Activated gamma-delta T cell treated with anti-CD3 and anti-CD28 coated beads, Interleukin-2, amount 50 U/mL, for 16 hours (primary cell): ENCODE measurements at places on chromosomes 11 and 22.
A peak's percentile ranks its signal among the peaks of the same experiment; 100 is the strongest.

DNA sequence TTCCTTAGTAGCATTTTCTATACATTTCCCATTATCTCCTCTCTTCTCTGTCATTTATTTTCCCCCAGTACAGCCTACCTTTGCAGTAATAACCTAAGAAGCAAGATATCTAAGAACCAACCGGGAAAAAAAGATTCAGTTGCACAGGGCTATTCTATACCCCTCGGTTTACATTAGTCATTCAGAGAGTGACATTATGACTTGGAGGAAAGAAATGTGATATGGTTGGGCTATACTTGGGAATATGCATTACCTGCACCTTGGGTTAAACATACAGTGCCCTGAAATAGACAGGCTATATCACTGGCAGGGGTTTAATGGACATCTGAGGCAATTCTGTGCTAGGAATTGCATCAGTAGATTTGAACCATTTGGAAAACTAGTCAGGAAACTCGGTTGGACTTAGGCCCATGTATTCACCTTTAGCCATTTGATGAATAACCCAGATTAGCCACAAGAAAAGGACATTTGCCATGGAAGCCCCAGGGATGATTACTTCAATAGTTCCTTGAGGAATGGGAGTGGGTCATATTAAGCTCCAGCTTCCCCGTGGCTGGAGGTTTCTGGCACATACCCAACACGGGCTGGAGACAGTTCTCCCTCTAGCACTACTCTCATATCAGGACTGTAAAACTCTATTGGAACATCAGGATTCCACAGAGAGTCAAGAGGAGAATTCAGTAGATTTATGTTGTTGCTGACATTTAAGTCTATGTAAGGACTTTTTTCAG is 973.2 kb downstream of the NTM start:
- DNase-seq, result no peak

- DNase-seq, result no peak
These were observed 508.2 kb downstream of the METTL15 start for GRCh38 chr11:28616160-28616965.

DNA sequence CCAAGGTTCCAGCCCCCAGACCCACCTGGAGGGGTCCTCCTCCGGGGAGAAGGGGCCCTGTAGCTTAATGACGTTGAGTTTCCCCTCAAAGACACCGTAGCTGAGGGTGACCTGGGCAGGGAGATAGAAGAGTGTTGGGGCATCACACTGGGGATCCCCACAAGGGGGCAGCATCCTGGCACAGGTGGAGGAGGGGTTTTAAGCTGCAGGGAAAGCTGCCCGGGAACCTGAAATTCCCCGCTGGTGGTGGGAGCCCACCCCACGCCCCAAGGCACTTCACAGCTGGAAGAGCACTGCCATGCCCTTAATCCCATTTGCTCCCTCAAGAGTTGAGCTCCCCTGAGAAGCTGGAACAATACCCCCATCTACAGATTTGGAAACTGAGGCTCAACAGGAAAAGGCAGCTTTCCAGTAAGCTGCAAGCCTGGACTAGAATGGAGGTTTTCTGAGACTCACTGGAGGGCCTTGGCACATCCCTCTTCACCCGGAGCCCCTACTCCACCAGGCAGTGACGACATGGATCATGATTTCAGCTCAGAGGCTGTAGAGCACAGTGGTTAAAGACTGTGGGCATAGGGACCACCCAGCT is 13.7 kb downstream of the MFNG start:
- DNase-seq, result no peak

DNA sequence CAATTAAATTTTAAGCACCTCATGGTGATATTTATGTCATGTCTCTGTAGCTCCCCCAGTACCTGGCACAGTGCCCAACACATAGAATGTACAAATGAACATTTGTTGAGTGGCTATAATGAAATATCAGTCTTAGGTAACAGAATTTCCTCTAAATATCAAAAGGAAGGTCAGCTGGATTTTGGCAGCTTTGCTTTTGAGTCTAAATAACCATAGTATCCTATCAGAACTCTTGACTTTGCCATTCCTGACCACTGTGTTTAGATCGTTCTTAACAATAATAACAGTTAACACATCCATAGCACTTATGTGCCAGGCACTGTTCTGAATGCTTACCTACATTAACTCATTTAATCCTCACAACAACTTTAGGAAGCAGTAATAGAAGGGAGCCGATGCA is 26.6 kb downstream of the TMEM123 start:
- no peak for DNase-seq

GRCh38 chr11:10498426-10499250 is 42.3 kb downstream of the RNF141 start:
- no peak for DNase-seq

- DNase-seq, result no peak
These were observed 6.5 kb downstream of the PTPMT1 start for GRCh38 chr11:47571895-47572294.

- DNase-seq, result no peak
These were observed 92.3 kb downstream of the SCN3B start for GRCh38 chr11:123562158-123562557.

DNA sequence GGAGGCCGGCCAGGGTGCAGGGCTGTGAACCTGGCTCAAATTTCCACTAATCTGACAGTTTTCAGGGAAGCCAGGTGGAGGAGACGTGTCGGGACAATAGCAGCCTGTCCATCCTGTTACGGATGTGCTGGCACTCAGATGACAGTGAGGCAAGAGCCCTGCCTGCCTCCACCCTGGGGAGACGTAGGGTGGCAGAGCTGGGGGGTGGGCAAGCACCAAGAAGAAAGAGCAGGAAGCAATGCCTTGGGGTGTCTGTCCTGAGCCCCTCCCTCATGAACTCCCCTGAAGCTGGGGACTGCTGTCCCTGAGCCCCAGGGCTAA is 10.0 kb upstream of the TRIM29 start:
- no peak for DNase-seq

DNA sequence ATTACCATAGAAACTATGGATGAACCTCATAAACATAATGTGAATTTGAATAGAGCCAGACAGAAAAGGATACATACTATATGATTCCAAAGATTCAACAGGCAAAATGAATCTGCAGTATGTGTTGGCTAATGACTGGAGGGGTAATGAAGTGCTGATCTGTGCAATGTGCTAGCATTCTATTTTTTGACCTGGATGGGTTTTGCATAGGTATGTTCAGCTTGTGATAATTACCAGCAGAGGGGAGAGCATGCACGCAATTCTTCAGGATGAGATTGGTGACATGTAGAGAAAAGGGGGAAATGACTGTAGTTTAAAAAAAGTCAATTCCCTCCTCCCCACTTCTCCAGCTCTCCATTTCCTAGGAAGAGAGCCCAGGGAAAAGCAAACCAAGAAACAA is 618 bp upstream of the CCDC81 start:
- no peak for DNase-seq

DNA sequence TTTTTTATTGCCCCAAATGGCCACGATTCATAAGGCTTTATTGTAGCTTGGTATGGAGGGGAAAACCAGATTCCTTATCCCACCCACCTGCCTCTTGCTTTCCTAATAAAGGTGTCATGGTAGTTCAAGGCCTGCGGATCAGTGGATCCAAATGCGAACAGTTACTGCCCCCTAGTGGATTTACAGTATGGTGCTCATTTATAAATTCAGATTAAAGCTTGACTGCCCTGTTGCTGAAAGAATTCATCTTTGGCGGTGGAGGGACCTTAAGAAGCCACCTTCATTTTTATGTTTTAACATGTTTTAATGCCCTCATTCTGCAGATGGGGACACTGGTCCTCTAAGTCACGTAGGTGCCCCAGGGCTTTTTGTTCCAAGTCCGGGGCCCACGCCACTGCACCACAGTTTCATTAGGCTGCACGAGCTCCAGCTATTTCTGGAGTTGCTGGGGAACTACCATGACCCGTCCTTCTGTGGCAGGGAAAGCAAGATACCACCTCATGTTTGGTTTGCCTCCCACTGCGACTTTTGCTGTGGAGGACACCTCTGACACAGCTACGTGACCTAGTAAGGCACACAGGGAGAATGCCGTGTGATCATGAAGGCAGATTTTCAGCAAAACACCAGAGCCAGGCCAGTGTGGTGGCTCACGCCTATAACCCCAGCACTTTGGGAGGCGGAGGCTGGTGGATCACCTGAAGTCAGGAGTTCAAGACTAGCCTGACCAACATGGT is 15.6 kb upstream of the INCENP start:
- no peak for DNase-seq

GRCh38 chr11:9851366-9851765 is 187.5 kb downstream of the SWAP70 start:
- no peak for DNase-seq

DNA sequence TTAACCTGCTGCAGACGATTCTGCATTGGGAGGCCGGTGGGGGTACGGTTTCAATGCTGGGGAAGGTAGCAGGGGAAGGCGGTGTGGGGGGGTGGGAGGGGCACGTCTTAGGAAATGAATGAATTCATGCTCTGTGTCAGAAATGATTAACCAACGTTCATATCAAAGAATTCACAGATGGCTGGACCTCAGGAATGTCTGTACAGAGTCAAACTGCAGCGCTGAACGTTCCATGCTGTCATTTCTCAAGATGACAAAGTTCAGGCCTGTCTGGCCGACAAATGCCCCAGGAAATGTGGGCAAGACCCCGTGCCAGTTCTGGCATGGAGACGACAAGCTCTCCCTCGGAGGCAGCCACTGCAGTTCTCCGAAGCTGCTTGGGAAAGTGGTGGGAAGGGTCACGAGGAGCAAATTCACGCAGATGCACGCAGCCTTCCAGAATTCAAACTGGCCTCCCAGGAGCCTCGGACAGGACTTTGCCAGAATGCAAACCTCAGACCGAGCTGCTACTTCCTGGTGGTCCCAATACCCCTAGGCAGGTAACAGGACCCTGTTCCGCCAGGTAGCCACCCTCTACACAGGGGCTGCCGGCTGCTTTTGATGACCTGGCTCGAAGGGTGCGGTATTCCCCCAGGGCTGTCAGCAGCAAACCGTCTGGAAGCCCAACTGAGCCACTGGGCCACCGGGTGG is 81.5 kb downstream of the TRMU start:
- DNase-seq, result no peak

GRCh38 chr11:3194016-3194816 is 24.4 kb downstream of the MRGPRG start:
- no peak for DNase-seq

DNA sequence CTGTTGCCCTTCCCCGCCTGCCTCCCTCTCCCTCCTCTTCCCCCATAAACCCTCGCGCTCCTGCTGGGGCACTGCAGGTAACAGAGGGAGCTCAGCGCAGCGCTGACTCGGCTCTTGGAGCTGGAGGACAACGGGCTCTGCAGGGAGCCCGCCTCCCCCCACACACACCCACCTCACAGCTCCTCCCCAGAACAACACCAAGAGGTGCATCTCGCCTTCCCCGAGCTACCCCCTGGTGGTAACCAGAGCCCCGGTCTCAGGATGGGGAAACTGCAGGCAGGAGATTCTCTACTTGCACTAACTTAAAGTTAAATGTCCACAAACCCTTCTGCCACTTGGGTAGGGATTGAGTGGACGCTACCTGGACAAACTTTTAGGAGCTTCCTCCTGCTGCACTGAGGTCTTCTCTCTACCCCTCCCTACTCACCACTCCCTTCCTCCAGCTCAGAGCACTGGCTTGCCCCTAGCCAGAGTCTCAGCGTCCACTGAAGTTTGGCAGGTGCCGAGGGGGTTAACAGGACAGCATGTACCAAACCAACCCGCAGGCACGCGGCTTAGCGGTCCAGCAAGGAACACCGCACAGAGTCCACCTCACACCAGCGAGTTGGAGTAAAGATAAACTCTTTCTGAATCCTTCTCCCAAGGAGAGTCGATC is 4.0 kb upstream of the SCN4B start:
- DNase-seq, result peak; percentile 25

DNA sequence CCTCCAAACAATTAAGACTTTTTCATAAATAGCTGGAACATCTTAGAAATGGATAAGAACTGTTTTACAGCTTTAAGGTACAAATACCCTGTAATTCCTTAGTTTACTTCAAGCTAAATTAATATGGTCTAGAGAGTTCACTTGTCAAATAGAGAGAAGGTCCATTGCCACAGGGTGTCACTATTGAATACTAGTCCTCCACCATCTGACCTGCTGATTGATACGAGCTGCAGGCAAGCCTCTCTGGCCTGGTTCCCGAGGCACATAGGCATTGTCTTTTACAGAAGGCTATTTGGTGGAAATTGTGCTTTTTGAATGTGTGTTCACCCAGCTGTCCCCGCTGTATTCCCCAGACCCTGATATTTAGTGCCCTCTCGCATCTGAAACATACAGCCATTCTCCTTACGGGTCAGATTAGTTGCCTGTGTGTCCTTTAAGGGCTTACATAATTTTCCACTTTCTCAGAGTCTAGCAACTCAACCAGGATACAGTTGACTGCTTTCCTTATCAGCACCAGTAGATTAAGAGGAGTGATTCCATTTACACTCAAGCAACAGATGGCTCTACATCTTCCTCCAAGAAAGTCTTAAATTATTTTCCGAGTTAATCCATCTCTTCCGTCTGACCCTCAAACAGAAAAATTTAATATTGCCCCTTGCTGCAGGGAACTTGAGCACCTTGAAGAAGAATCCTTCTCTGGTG is 788.8 kb upstream of the FAT3 start:
- DNase-seq, result no peak

- DNase-seq, result no peak
These were observed 113.9 kb upstream of the TMEM45B start for GRCh38 chr11:129701706-129702105.

- DNase-seq, result no peak
These were observed 35.0 kb downstream of the ZC3H12C start for GRCh38 chr11:110128161-110128560.

GRCh38 chr11:83681906-83682610 is 395.9 kb upstream of the CCDC90B start:
- no peak for DNase-seq

DNA sequence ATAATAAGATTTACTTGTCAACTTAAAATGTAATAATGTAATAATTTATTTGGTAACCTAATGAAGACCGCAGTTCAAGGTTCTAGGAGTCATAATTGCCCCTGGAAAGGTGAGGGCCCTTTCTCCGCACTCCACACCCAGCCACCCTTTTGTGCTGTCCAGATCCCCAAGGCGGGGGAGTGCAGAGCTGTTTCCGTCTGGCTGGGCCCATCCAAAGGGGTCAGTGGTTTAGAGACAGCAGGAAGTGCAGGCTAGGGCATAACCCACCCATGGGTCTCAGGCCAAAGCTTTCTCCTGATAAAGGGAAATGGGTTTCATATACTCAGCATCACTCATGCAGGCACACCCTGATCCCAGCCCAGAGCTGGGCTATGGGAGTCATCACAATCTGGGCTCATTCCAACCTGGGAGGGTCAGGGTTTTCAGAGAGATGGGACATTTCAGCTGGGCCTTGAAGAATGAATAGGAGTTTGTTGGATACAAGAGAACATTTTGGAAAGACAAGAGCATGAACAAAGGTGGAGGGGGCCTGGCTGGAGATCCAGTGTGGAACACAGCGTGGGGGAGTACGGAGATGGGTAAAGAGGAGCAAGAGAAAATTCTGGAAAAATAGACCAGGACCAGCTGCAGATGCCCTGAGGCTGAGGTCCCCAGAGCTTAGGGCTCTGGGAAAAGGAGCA is 432.2 kb downstream of the TBC1D22A start:
- no peak for DNase-seq

DNA sequence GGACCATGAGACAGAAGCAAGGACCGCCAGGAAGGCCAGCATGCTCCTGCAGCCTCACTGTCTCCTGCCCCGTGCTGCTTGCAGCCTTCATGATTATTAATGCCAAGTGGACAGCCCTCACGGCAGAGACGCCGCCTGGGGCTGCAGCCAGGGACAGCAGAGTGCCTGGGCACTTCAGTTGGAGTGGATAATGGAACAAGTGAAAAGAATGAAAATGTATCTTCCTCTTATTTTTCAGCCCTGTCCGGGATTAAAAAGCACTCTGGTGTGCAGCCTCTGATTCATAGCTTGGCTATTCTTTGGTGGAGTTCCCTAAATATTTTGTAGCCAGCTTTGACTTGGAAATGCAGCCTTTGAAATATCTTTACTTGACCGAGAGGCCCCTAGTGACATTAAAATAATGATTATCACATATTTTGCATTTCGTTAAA is 1404.2 kb downstream of the BRD1 start:
- no peak for DNase-seq
